NCI-H1417 treated with DMSO at 0.1 percent for 48 hours (cell line): ENCODE measurements at places on chromosomes 3 and 15.

DNA sequence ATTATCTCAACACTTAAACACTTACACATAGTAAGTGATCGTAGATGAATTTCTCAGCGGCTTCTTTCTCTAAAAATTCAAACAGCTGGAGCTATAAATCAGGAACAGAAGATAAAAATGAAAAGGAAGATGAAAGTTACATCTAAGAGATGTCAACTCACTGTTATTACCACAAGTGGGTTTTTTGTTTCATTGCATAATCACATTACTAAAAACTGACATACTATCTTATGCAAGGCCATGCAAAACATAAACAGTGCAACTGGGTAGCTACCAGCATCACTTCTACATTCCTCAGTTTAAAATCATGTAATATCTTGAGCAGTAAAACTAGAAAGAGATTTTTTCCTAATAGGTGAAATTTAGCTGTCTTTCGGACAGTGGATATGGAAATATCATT lies 14.9 kb downstream of the MINDY4B start:
- no peak for DNase-seq

DNA sequence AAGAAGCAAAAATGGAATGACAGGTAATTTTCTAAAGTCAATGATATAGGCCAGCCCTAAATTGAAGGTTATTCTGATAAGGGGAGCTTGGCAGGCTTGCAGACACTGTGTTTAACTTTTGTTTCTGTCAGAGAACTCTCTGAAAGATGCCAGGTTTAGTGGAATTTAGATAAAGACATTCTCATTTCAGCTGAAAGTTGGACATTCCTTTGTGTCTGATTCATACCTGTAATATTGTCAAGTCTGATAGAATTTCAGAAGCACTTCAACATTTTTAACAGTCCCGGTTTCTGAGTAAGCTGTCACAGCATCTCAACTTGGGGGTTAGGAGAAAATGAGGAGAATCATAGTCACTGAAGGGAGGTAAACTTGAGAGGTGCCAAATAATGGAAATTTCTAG lies 84.0 kb downstream of the DIPK2A start:
- no peak for DNase-seq

DNA sequence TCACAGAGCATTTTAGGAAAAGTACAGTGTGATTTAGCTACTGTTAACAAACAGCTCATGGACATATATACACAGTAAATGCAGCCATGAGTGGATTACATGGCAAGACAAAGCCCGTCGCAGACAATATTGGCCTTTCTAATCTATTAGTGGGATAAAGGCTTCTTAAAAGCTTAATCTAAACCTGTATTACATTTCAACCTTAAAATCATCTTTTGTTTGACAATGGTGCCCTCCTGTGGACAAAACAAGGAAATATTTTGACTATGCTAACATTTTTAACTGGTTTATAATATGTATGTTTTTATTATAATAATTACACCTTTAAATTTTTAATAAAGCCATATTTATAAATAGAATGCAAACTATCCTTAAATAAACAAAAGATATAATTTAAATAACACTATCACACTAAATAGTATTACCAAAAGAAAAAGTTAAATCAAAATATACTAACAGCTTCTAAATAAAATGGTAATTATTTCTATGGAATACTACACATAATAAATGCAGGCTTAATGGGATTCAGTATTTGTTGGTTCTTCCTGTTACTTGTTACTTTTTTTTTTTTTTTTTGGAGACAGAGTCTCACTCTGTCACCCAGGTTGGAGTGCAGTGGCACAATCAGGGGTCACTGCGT lies 38.6 kb downstream of the TAFA4 start:
- no peak for DNase-seq

GRCh38 chr15:35399901-35400300 lies 146.1 kb downstream of the DPH6 start:
- no peak for DNase-seq

DNA sequence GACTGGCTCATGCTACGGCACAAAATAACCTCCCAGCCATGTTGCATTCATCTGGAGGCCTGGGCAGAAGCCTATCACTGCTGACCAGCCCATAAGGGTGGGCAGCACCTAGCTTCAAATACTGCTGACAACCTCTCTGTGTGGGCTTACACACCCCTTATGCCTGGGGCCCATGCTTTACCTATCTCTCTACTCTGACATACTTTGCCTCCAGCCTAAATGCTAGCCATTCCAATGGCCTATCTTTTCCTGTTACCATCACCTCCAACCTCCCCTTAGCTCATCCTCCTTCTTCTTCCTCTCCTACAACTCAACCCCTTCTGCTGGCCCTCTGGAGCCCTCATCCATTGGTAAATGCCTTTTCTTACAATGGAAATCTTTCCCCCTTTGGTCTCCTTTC lies 41.0 kb upstream of the PPP2R3A start:
- DNase-seq = no peak
